NT2/D1 (cell line): ENCODE measurements at places on chromosomes 1 and 21.

DNA sequence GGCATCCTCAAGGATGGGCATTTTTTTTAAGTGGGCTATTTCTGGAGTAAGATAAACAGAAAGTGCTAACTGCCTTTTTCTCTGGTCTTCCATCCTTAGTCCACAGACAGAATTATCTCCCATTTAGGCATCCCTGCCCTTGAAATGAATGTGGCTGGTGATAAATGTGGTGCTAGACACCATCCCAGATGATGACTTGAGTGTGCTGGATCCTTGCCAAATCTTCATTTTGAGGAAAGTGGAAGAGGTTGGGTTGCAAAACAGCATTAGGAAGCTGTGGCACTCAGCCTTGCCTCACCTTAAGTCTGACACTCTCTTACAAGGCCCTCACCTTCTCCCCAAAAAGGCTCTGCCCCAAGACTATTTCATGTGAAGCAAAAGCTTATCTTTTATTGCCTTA, 19.2 kb downstream of the MAB21L3 start:
- no peak for DNase-seq

GRCh38 chr1:54372978-54373377, 33.2 kb downstream of the SSBP3 start:
- no peak for DNase-seq

DNA sequence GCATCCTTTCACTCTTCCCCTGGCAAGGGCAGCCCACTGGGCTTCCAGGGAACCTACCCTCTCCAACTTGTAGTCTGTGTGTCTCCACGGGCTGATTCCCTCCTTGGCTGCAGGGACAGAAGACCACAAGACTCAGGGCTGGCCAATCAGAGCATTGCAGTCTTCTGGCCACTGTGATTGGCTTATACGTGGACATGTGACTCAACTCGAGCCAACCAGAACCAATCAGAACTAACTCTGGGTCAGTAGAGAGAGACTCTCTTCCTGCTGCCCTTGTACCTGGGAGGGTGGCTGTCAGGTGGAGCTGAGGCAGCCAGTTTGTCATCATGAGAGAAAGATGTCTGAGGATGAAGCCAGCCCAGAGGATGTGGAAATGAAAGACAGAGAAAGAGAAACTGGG, 64.0 kb downstream of the DHRS3 start:
- no peak for DNase-seq

DNA sequence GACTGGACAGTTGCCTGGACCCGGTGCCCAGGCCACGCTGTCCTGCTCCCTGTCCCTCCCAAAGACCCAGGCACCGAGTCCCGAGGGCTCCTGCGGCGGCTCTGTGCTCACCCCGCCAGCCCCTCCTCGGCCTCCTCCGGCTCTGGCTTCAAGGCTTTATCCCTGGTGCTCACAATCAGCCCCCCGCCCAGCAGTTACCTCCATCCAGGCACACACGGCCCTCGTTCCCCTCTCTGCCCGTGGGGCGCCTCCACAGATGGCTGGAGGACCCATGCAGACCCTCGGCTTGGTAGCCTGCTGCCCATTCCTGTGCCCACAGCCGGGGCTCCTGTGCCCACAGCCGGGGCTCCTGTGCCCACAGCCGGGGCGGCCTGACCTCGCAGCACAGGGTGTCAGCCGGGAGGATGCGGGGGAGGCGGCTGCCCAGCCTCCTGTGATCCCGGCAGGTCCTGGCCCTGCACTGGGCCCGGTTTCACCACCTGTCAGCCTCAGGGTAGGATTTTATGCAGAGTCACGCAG, 52.3 kb upstream of the COL18A1 start:
- DNase-seq, result no peak

DNA sequence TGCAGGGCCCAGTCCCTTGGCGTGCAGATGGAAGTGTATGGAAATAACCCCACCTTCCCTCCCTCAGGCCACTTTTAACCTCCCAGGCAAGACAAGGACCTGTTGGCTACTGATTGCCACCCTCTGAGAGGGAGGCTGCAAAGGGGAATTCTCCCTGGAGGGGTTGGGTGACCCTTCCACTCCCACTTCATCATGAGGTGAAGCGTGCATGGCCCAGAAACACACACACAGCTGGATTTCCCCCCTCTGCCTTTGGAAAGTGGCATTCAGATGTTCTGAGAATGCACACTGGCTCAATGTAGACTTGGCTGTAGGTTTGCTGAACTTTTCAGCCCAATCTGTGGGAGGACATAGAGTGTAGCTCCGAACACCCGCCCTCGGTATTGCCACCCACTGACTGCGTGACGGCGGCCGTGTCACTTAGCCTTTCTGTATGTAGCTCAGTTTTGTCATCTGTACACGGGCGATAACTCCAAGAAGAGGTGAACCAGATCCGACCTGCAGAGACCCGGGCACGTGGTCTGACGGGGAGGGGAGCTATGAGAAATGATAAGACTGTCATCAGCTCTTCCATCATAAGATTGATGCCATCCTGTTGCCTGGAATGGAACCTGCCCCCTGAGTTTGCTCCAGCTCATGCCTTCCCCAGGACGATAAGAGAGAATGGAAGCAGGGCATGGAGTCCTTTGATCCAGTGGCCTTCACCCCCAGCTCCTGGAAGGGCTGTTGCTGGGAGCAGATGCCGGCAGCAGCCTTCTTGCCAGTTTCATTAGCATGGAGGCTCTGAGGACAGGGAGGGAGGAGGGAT, 19.3 kb downstream of the MIIP start:
- no peak for DNase-seq

DNA sequence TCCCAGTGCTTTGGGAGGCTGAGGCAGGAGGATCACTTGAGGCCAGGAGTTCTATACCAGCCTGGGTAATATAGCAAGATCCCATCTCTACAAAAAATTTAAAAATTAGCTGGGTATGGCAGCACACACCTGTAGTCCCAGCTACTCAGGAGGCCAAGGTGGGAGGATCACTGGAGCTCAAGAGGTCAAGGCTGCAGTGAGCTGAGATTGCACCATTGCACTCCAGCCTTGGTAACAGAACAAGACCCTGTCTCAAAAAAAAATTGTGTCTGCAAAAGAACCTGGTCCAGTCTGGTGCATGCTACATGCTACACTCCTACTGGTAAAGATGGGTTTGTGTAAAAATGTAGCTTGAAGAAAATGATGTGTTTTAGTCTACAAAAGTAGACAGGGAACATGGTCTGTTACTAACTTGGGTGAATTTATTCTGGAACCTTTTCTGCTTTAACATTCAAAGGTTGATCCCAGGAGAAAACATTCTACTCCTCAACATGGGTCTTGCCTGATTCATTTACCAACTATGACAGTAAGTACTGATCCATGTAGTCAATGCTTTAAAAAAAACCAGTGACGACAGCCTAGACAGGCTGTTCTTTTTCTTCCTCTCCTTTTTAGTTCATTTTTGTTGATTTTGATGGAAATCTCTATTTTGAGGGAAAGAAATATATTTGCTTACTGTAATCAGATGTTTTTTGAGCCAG, 32.7 kb upstream of the ENAH start:
- DNase-seq, result no peak

DNA sequence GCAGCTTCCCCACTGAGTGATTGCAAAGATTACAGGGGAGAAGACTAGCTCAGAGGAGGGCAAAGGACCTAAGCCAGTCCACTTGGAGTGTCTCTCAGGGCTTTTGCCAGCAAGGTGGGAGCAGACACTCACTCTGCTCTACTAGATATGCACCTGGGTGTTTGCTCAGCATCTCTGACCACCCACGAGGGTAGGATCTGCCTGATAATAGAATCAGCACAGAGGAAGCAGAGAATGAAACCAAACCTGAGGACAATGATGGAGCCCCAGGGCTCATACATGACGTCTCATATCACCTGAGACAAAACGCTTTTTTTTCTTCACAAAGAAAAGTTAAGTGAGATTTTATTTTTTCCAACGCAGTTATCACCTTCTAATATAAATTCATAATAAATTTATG, 79.4 kb downstream of the RRAGC start:
- no peak for DNase-seq

- no peak for DNase-seq
These were observed 101.9 kb upstream of the SLC45A1 start for GRCh38 chr1:8216005-8216404.
